SJCRH30 (cell line): ENCODE measurements at places on chromosomes 3 and 15. TPM values are rescaled to one million over a fixed set of nuclear protein-coding genes. Genes with fewer than 3 reads are reported as not detected.

Gene PIF1
- total RNA-seq: 21.6 and 22.3 TPM in 2 replicates

Gene FETUB
- total RNA-seq: not detected in 2 replicates

Gene PLCB2
- 2.0 and 2.9 TPM in 2 replicates for total RNA-seq

Gene RSL24D1
- total RNA-seq: 134 and 140 TPM in 2 replicates

Gene PCSK6
- total RNA-seq: 0.13 and 0.36 TPM in 2 replicates

Gene ALPK3
- total RNA-seq: 35.9 and 49.9 TPM in 2 replicates

Gene DOCK3
- 0.08 TPM in 2 replicates for total RNA-seq
